ENCODE measurements at places on chromosomes 5 and 9.

DNA sequence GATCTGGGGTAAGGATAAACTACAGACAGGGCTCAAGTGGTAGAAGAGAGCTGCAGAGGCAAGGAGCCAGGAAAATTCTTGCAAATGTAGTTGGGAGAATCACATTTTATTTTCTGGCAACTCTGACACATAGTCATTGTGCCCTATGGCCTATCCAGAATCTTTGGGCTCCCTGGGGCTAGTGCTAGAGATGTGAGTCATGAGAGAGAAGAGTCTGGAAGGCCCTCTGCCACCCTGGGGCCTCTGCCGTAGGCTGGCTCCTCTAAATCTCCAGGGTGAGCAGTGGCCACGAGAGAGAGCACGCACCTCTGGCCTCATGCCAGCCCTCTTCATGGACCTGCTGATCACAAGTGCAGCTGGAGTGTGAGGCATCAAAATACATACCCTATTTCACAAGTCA, 74.3 kb upstream of the SSBP2 start:
- no peak for DNase-seq

DNA sequence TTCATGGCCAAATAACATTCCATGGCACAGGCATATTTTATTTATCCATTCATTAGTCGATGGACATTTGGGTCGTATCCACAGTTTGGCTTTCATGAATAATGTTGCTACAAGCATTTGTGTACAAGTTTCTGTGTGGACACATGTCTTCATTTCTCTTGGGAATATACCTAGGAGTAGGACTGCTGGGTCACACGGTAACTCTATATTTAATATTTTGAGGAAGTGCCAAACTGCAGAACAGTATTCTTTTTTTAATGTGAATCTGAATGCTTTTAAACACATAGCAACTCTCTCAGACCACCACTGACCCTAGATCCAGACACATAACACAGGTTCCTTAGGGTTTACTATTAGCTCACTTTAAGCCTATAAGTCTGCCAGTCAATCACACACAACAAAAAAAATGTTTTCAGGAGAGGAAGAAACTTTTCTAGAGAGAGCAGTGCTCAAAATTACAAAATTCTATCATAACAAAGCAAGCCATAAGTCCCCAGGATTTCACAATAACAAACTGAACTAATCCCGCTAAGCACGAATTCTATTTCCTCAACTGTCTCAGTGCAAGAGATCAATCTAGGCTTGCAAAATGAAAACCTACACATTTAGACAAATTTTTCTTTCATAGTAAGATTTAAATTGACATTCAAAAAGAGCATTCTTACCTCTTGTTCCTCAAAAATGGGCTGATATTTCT, 41.8 kb upstream of the GABBR2 start:
- no peak for DNase-seq

DNA sequence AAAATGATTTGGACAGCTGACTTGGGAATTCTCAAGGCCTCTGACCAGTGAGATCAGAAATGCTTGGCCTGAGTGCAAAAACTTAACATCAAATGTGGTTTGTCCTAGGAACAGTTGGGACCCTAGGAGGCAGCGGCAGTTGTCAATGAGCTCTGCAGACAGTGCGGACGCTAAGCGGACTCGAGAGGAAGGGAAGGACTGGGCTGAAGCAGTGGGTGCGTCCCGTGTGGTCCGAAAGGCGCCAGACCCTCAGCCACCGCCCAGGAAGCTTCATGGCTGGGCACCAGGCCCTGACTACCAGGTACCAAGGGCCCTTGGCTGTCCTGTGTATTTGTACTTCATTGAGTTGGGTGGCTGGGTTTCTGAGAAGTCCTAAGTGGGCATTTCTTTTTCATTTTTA, 43.7 kb upstream of the POMT1 start:
- DNase-seq: no peak

DNA sequence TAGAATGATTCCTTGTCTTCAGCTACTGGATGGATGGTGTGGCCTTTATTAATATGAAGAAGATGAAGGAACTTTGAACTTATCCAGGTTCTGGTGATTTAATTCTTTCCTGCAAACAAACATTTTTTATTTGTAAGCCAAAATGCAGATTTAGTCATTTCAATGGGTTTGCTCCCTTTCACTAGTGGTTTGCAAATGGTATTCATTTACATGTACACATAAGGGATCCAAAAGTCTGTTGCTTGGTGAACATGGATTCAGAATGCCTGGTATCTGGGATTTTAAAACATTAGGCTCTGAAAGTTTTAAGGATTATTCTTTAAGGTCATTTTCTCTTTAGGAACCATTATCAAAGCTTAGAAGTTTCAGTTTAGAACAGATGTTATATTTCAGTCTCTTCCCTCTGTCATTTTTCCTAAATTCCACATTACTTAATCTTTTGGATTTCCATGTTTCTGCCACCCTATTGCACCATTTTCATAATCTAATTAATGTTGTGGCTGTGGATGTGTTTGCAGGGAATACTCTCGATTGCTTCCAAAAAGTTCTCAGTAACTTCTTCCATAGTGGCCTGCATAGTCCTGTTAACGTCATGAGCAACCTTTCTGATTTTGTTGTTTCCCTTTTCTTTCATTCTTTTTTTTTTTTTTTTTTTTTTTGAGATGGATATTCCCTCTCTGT, 10.1 kb downstream of the TTC1 start:
- DNase-seq: no peak

DNA sequence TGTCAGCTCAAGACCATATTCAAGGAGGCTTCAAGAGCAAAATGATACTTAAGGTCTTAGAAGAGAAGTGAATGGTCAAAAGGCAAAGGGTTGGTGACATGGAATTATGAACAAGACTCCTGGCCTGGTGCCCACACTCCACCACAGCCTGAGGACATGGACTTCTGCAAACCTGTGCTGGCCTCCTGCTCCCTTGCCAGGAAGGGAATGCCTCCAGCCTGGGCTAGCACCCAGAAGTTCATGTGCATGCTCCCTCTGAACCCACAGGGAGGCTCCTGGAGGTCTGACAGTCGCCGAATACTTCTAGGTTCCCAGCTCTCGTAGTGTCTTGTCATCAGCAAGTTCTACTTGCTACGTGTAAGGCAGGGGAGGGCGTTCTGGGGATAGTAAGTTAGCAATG, 156.7 kb downstream of the FSTL4 start:
- no peak for DNase-seq

DNA sequence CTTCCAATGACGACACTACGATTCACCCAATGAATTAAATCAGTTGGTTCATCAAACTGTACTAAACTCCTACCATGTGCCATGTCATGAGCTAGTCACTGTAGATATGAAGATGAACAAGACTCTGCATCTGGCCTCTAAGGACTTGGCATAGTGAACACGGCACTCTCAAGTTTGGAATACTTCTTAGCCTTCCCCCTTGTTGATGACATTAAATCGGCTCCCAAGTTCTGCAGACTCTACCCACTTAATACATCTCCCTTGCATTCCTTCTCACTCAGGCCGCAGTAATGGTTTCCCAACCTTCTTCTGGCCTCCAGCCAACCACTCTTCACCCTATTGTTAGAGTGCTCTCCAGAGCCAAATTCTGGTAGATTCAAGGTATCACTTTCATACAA, 184.7 kb downstream of the MAPKAP1 start:
- DNase-seq: no peak

DNA sequence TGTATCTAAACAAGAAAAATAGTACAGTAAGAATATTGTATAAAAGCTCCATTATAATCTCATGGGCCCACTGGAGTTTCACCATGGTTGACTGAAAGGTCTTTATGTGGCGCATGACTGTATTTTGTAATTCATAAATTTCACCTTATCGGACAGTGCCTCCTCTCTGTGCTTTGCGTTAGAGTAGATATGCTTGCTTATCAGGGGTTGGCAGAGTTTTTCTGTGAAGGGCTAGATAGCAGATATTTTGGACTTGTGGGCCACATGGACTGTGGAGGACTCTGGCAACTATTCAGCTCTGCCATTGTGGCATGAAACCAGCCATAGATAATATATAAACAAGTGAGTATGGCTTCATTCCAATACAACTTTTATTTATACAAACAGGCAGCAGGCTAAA, 23.2 kb downstream of the GAPVD1 start:
- no peak for DNase-seq

DNA sequence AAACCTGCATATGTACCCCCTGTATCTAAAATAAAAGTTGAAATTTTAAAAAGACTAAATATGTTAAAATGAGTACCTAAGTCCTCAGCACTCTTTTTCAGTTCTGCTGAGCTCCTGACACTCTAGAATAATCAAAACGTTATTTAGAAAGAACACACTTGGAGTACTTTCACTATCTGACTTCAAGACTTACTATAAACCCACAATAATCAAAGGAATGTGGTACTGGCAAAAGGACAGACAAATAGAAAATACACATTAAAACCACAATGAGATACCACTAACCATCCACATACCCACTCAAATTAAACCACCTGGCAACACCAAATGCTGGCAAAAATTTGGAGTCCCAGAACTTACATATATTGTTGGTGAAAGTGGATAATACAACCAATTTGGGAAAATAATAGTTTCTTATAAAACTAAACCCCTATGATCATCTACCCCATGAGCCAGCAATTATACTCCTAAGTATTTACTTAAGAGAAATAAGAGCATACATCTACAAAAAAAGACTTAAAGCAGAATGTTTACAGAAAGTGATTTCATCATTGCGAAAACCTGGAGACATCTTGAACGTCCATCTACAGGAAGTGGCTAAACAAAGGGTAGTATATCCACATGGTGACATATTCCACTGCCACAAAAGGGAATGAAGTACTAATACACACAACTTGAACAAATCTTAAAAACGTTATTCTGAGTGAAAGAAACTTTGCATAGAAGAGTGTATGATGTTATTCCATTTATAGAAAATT, 12.8 kb upstream of the PRSS3 start:
- no peak for DNase-seq

DNA sequence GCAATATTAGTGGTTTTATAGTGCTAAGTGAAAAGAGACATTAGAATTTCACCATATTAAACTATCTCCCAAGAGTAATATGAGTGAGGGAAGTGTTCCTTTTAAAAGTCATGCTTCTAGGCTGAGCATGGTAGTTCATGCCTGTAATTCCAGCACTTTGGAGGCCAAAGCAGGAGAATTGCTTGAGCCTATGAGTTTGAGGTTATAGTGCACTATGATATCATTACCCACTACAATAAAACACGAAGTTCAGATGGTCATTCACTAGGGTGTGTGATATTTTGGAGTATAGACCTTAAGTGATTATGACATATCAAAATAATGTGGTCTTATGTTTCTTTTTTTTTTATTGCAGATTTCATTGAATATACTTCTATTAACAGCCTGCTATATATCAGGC, 6.7 kb downstream of the KIF2A start:
- DNase-seq: no peak

GRCh38 chr9:112711050-112711689, 6.7 kb downstream of the INIP start:
- DNase-seq: no peak

GRCh38 chr5:119275146-119275545, 80.7 kb upstream of the TNFAIP8 start:
- DNase-seq: no peak

DNA sequence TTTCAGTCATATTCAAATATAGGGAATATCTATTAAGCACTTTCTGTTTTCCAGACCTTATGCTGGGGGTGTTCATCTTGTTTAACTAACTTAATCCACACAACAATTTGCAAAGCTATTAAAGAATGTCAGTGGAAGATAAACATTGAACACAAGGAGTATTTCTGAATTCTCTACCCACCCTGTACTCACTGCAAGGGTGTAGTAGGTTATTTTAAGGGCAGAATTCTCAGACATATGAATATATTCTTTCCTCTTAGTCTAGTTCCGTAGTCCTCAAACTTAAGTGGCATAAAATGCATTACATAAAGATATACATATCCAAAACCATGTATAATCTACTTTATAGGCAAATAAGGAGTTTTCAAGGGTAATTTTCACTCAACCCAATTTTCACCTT, 19.9 kb upstream of the CHSY3 start:
- no peak for DNase-seq

GRCh38 chr5:111223787-111224560, at the start of gene CAMK4:
CAMK4 (plus strand) TSS chr5:111224384; CDS start chr5:111224484, 100 bp downstream.
- peak; percentile 76 for DNase-seq

DNA sequence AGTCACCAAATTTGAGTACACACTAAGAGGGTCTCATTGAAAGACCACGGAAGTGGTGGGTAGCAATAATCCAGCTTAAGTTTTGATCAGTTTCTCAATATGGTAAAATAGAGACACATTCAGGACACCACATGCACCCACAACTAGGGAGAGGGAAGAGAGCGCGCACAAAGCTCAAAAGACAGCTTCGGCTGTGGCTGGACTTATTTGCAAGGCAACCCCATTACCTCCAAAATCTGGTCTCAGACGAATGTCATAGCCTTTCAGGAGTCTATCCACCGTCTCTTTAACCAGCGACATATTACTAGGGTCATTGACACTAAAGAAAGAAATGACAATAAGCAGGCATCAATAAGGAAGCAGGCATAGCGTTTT, 443 bp downstream of the GABRB2 start:
- no peak for DNase-seq

- DNase-seq: no peak
These were observed 8.9 kb downstream of the OTP start for GRCh38 chr5:77629509-77630113.

DNA sequence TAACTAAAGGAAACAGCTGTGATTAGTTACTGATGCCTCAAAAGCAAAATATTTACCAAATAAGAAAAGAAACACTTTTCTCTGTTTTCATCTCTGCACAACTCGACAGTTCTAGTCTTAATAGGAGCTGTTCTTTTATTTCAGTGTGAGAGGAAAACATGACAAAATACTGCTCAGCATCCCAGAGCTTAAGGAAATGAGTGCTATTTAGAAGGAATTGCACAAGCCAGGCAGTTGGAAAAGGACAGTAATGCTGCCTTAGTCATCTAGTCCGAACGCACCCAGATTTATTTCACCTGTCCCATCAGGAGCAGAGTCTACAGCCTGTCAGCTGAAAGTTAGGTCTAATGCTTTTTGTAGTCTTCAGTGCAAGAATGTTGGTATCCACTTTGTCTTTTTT, 12.3 kb downstream of the ZCCHC9 start:
- DNase-seq: no peak

DNA sequence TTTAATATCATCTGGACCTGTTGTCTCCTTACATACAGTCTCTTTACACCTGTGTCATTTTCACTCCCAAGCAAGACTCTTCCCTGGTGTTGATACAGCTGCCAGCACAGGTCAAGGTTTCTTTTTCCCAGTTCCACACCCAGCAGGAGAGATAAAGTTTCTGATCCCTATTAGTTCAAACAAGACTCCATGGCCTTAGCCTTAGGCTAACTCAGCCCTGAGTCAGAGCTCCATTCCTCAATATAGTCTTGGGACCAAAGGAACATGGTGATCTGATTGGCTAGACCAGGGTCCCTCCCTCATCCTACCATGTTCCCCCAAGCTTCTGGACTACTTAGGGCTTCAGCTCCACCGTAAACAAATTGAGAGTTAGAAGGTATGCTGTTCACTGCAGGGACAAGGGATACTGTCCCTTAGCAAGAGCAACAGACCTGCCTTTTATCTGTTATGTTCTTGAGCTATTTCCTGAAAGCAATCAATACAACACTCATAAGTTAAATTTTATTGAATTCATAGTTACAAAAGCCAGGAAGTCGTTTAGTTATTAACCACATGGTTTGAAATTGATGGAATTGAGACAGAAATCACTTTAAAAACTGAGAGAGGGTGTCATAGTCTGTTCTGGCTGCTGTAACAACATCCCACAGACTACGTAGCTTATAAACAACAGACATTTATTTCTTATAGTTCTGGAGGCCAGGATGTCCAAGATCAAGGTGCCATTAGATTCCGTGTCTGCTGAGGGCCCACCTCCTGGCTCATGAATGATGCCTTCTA, 20.5 kb downstream of the SLC1A1 start:
- no peak for DNase-seq

All from activated CD4-positive, CD25-positive, alpha-beta regulatory T cell (primary cell).